Adrenal gland (tissue), 19 donors: ENCODE measurements at places on chromosomes 16 and 17.

- no peak for DNase-seq
These were observed 2.1 kb upstream of the NAGPA start for GRCh38 chr16:5035909-5036227.

- DNase-seq = peak; percentile 65
These were observed 823 bp downstream of the NBR1 start for GRCh38 chr17:43171586-43172487.

- no peak for DNase-seq
These were observed 21.5 kb upstream of the HELZ start for GRCh38 chr17:67266496-67266895.

- DNase-seq = no peak
These were observed 1.6 kb downstream of the LAT start for GRCh38 chr16:28986492-28986891.

DNA sequence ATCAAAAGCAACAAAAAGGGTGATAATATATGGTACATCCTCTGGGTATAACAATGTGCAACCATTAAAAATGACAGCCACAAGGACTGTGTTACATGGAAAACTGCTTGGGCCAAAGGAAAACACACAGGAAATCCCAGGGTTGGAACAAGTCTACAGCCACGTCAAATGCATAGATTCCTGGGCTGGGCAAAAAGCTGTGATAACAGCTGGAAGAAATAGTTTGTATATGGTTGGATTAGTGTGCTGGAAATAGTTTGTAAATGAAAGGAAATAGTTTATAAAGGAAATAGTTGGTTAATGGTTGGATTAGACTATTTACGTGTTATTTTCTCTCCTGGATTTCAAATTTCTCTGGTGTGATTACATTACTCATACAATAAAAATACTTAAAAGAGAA is 2.6 kb downstream of the HSD17B2 start:
- no peak for DNase-seq

GRCh38 chr17:78022425-78022824 is 63.9 kb downstream of the TNRC6C start:
- DNase-seq = no peak

DNA sequence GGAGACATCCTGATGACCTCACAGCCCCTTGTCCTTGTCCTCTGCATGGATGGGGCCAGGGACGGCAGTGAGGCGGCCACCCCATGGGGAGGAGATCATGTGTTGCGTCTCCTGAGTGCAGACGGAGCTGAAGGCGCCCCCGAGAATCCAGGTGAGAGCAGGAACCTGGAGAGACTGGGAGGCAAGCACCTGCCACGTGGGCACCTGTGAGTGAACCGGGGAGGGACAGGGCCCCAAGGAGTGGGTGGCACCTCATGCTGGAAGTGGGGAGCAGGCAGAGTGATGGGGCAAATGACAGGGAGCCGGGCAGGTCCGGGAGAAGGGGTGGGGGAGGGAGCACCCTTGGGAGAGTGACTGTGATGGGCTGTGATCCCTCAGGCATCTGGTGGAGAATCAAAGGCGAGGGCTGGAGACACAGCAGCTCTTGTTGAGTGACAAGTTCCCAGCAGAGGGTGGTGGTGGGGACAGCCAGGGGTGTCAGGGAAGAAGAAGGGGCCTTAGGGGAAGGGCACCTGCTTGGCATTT is 174.3 kb upstream of the CHMP6 start:
- no peak for DNase-seq

GRCh38 chr17:40564883-40565768 is at the start of gene CCR7:
CCR7 (minus strand) TSS chr17:40565472; CDS start chr17:40565409, 63 bp downstream.
- DNase-seq = no peak

DNA sequence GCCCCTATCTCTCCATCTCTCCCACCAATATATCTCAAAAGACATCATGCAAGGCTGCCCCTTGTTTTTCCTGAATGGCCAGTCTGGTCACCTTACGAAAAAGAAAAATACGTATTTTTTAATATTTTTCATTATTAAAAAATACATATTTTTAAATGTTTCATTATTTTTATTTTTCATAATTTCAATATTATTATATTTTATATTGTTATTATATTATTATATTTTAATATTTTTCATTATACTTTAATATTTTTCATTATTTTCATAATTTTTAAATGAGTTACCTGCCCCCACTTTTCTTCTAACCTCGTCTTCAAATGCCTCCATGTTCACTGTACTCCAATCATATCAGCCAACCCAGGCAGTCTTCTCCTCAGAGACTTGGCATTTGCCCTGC is 116.0 kb upstream of the ERCC4 start:
- DNase-seq = no peak

GRCh38 chr16:57536306-57537193 is at the start of gene CCDC102A:
CCDC102A (minus strand) TSS chr16:57536571; CDS start chr16:57529177, 7,394 bp downstream.
- peak; percentile 45 for DNase-seq

DNA sequence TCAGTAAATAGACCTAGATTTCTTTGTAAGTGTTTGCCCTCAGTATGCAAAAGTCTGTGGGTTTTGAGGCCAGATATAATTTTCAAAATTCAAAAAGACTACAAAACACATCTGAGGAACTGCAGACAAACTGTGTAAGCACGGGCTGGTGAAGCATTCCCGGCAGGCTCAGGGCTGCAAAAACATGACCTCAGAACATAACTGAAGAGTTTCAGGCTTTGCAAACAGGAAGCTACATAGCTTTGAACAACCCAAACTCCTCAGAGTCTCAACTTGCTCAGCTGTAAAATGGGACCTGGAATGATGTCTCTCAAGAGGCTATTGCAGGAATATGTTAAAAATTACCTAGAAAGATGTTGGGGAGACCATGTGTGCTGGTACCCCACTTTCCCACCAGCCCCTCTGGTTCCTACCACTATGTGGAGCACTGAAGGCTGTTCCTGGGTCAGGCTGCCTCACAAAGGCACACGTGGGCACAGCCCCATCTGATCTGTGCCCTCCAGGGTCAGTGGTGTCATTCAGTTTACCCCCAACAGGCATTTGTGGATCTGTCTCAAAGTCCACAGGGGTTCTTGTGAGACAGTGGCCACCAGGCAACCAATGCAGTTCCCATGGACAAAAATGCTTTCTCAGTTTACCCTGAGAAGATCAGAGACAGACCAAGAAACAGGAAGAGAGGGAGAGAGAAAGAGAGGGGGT is 72.9 kb downstream of the CREBBP start:
- DNase-seq = no peak

GRCh38 chr17:17503566-17504130 is 7.5 kb upstream of the RASD1 start:
- DNase-seq = no peak

DNA sequence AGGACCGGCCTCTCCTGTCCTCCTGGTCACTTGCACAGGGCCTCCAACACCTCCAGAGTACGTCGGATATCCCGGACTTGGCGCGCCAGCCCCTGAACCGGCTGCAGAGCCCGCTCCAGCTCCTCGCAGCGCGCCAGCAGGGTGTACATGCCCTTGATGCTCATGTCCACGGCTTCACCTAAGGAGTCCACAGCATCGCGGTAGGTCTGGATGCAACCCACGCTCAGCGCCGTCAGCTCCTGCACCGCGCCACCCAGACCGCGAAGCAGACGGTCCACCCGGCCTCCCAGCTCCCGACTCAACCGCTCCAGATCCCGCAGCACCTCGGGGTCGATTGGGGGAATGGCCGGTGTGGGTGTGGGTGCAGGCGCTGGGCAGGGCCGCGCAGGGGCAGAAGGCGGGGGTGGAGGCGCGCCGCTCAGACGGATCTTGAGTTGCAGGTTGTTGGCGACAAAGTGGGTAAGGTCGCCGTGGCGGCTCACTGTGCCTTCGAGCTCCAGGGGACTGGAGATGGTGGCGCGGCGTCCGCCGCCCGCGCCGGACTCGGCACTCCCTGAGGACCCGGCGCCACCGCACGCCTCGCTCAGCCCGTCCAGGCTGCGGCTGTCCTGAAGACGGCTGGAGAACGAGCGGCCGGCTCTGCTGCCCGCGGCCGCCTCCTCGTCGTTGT is 804 bp downstream of the BORCS6 start:
- peak; percentile 40 for DNase-seq

GRCh38 chr17:62643496-62643895 is 16.0 kb downstream of the MRC2 start:
- DNase-seq = no peak

GRCh38 chr16:49875806-49876715 is 20.1 kb upstream of the ZNF423 start:
- no peak for DNase-seq

DNA sequence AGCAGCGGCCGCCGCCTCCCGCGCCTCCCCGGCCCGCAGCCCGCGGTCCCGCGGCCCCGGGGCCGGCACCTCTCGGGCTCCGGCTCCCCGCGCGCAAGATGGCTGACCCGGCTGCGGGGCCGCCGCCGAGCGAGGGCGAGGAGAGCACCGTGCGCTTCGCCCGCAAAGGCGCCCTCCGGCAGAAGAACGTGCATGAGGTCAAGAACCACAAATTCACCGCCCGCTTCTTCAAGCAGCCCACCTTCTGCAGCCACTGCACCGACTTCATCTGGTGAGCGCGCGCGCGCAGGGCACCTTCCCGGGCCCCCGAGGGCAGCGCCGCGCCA is 258 bp downstream of the PRKCB start:
- no peak for DNase-seq

GRCh38 chr17:47718634-47719405 is 14.2 kb upstream of the TBX21 start:
- DNase-seq = no peak

GRCh38 chr17:3596804-3597464 is 12.3 kb downstream of the TRPV1 start:
- no peak for DNase-seq

DNA sequence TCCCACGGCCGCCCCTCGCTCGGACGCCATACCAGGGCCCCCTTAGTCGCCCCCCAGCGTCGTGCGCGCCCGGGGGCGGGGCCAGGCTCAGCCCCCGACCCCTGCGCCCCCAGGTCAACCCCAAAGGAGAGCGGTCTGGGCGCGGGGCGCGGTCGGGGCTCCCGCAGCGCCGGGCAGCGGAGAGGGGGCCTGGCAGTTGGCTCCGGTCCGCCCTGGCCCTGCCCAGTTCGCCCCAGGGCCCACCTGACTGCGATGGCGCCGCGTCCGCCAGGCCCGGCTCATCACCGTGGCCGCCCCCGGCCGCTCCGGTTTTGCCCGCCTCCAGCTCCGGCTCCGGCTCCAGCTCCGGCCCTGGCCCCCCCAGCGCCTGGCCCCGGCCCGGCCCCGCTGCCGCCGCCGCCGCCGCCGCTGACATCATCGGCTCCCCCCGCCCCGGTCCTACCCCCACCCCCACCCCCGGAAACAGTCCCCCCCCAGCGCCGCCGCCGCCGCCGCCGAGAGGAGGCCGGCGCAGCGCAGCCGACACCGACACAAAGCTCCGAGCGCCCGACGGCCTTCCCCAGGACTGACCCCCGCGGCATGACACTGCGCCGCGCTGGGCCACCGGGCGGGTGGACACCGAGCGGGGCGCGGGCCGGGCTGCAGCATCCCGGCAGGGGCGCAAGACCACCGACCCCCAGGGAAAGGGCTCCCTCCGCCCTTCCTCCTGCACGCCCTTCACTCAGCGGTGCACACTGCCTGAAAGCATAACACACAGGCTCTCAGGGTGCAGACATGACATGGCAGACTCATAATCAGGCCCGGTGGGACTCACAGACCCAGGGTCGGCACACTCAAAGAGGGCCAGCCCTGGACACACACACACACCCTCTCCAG is at the start of gene ZBTB4:
ZBTB4 (minus strand) TSS at position 419 of the 876 bp plus-strand sequence. CDS start 12,830 bp downstream, outside the sequence.
- DNase-seq = peak; percentile 69

DNA sequence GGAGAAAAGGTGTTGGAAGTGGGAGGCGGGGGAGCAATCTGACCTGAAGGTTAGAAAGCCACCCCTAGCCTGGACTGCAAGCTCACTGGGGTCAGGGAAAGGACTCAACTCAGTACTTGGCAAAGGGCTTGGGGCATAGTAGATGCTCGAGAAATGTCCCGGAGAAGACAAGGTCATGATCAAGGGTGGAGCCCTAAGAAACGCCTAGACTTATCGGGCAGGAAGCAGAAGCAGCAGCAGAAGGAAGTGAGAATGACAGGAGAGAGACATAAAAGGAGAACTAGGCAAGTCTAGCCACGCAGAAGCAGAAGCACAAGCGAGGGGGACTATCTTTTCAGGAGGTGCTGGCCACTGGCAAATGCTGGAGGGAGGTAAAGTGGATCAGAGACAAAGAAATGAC is 10.2 kb downstream of the COTL1 start:
- DNase-seq = no peak

- DNase-seq = no peak
These were observed 132.3 kb downstream of the PCTP start for GRCh38 chr17:55883149-55883548.

- no peak for DNase-seq
These were observed 264.3 kb downstream of the CPPED1 start for GRCh38 chr16:12539185-12539929.

DNA sequence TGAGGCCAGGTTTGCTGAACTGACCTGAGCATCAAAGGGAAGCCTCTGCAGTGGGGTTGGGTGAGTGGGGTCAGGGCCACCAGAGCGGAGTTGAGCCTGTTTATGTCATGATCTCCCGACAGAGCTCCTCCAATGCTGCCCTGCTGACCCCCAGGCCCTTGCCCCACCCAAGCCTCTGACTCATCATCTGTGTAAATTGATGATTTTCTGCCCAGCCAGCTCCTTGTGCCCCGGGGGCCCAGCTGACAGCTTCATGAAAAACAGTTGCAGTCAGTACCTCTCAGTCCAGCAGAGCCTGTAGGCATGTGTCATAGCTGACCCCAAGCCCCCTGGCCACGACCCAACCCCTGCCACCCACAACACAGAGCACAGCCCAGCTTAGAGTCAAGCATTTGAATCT is 134.9 kb downstream of the CCT6B start:
- DNase-seq = no peak

GRCh38 chr16:14086477-14086876 is 15.4 kb downstream of the MRTFB start:
- DNase-seq = no peak

GRCh38 chr16:89117227-89117974 is 23.7 kb downstream of the ACSF3 start:
- no peak for DNase-seq

DNA sequence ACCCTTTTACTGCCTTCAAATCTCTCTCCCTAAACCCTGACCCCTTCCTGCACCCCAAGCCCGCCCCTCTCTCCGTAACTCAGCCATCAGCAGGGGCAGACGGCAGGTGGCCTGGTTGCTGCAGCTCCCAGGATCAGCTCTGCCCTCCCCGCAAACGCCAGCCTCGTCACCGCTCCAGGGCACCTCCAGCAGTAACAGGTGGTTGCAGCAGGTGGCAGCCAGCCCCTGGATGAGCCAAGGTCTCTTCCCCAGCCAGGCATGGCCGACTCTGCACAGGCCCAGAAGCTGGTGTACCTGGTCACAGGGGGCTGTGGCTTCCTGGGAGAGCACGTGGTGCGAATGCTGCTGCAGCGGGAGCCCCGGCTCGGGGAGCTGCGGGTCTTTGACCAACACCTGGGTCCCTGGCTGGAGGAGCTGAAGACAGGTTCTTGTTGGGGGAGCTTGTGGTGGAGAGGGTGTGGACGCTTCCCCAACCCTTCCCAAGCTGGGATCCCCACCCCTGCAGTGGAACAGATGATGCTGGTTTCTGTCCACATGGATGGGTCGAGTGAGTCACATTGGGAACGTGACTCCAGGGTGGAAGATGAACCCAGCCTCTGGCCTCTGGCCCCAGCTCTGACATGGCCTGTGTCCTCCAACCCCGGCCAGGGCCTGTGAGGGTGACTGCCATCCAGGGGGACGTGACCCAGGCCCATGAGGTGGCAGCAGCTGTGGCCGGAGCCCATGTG is 558 bp downstream of the HSD3B7 start:
- DNase-seq = peak; percentile 74

- DNase-seq = no peak
These were observed 2.2 kb downstream of the UBALD1 start for GRCh38 chr16:4612474-4612931.

- DNase-seq = no peak
These were observed 405.9 kb downstream of the SOX9 start for GRCh38 chr17:72526769-72527168.
